ENCODE measurements at places on chromosomes 7 and 10.

- no peak for DNase-seq
Observed at GRCh38 chr10:121921238-121921931, 6.4 kb downstream of the ATE1 start.

DNA sequence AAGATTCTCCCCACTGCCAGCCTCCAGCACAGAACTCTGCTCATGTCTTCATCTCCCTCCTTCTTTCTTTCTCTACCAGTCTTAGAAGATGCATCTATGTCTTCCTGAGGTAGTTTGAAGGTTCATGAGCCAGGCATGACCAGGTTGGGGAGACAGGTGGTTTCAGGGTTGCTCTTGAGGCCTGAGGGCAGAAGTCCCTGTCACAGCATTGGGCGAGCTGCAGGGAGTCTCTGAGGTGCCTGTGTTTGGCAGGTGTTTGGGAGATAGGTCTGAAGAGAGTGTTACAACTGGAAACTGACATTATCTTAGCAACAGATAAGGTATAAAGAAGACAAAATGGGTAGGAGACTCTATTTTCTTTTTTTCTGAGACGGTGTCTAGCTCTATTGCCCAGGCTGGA, 18.7 kb downstream of the PRSS2 start:
- no peak for DNase-seq

DNA sequence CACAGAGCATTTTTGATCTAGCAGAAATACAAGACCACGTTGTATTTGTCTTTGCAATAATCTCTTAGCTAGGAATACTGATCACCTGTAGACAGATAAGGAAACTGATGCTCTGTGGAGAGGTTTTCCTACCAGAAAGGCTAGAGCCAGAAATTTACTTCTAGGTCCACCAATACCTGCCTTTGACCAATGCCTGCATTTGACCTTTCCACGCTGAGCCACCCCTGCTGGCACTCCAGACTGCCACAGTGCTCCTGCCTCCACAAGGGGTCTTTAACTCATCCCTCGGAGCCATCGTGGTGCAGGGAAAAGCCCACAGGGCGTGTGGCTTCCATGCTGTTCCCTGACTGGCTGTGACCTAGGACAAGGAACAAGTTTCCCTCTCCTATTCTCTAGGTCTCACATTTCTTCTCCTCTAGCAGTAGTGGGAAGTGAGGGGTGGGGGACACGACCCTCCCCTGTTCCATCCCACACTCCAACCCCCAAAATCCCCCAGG, 1.5 kb upstream of the ELN start:
- no peak for DNase-seq

DNA sequence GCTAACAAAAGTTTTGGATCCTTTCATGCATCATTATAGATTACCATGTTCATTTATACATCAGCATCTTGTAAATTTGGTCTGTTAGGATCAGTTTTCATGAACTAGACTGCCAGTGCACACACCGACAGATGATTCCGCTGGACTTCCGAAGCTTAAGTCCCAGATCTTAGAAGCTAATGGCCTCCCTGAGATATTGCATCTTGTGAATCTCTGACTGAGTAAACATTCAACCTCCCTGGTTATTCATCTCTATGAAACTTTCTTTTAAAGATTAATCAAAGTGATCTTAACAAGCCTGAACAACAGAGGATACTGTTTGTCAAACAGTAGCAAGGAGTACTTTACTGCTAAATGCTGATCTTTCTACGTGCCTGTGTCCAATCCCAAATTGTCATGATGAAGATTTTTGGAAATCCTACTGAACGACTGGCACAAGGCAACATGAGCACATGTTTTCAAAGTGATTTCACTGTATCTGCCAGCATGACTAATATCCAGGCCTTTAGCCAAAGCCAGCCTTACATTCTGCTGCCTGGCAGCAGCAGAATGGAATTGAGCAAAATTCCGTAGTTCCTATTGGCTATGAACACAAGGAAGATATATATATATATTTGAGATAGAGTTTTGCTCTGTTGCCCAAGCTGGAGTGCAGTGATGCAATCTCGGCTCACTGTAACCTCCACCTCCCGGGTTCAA, 91.3 kb upstream of the ANK3 start:
- DNase-seq: peak; percentile 95

- no peak for DNase-seq
Observed at GRCh38 chr7:81120803-81121202, 202.0 kb upstream of the SEMA3C start.

DNA sequence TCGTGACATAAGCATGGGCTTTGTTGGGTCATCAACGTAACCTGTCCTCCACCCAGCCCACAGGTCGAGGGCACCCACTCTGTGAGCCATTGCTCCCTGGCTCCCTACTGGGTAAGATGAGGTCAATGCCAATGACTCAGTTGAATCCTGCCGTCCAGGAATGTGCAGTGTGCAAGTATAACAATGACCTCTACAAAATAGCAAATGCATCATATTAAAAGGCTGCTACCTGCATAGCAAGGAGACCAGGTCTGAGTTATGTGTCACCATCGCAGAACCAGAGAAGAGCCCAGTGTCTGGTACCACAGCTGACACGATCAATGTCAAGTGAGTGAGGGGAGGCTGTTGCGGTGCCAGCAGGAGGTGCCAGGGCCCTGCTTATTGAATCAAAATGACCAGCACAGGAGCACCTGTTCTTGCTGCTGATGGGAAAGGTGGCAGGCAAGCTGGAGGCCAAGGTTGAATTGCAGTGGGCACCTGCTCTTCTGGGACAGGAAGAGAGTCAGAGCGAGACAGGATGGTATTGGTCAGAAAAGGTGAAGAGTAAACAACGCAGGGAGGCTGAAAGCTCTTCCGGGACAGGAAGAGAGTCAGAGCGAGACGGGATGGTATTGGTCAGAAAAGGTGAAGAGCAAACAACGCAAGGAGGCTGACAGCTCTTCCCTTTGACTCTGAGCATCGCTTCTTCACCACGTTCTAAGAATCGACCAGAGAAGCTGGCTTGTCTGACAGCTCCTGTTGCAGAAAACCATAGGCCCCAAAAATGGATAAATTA, 108.7 kb upstream of the ADAM12 start:
- DNase-seq: no peak

- no peak for DNase-seq
Observed at GRCh38 chr7:106658316-106659165, 2.4 kb downstream of the CCDC71L start.

DNA sequence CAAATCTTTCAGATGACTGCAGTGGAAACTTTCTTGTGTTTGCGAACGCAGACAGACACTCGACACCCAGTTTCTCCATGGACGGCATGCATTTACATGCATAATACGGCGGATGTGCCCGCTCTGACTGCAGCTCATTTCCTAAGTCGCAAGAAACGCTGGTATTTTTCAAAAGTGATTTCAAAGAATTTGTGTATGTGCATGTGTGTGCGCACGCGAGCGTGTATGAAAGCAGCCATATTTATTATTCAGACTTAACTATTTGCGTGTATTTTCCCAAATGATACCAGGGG, 436.5 kb upstream of the MGMT start:
- DNase-seq: no peak
